Non-pigmented ciliary epithelial cell (primary cell): ENCODE measurements at places on chromosomes 5 and 9.

DNA sequence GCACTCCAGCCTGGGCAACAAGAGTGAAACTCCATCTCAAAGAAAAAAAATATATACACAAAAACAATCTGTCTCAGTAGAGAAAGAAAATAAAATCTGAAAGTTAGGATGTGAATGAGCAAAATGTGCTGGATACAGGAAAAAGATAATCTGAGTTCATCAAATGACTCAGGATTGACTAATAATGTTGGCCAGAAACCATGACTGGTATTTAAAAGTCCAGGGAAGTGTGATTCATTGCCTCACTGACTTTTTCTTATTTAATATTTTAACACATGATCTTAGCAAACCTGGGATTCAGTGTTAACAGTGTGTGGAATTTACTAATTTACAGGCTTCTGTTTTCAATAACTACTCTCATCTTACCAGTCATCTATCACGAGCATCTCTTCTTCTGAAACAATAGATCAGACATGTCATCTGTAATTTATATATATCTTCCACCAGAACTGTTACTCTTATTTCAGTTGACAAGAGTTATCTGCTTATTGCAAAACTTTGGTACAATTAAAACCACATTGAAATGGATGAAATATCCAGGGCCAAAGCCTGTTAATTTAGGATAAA is 256.7 kb downstream of the CDH12 start:
- peak; percentile 65 for DNase-seq

- DNase-seq: no peak
Observed at GRCh38 chr5:153534102-153534501, 43.6 kb downstream of the GRIA1 start.

GRCh38 chr9:12538842-12539579 is 154.2 kb upstream of the TYRP1 start:
- DNase-seq: no peak

- no peak for DNase-seq
Observed at GRCh38 chr5:80153586-80154126, 102.2 kb downstream of the SERINC5 start.

DNA sequence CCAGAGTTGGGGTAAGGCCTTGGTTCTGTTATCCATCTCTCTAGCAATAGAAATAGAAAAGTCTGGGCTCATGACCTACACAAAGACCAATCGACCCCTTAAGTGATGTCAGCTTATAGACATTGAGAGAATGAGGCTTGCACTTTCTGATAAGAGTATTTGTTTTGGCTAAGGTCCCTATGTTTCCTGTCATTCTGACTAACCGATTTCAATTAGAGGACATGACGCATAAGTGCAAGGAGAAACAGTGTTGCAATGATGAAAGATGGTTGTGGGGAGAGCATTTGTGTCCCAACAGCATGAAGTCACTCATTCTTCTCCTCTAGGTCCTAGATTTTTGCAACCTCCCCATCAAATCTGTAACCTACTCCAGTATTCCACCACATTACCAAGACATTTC is 255.1 kb downstream of the MAT2B start:
- peak; percentile 97 for DNase-seq

DNA sequence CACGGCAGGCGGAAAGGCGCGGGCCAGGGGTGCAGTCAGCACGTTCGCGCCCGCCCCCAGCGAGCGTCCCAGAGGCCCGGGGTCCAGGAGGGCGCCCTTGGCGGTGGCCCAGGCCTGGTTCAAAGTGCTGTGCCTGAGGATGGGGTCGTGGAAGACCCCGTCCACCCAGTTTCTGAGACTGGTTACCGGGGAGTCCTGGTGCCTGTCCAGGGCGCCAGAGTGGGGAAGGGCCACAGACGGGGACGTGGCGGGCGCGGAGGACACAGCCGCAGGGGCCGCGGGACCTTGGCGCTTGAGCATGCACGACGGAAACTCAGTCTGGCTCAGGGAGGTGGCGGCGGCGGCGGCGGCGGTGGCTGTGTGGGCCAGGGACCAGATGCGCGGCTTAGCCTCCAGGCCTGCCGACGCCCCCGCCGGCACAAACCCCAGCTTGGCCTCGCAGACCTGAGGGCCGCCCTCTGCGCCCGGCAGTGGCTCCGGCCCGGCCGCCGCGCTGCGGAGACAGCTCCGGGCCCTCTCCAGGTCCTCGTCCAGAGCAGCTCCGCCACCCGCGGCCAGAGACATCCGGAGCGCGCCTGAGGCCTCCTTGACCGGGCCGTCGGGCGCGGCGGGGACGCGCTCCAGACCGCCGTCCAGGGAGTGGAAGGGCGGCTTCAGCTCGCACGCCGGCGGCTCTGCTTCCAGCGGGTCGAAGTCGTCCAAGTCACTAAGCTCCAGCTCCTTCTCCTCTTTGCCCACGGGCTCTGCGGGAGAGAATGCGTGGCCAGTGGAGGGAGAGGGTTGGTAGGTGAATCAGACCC is 4.5 kb downstream of the IRX4 start:
- DNase-seq: no peak

DNA sequence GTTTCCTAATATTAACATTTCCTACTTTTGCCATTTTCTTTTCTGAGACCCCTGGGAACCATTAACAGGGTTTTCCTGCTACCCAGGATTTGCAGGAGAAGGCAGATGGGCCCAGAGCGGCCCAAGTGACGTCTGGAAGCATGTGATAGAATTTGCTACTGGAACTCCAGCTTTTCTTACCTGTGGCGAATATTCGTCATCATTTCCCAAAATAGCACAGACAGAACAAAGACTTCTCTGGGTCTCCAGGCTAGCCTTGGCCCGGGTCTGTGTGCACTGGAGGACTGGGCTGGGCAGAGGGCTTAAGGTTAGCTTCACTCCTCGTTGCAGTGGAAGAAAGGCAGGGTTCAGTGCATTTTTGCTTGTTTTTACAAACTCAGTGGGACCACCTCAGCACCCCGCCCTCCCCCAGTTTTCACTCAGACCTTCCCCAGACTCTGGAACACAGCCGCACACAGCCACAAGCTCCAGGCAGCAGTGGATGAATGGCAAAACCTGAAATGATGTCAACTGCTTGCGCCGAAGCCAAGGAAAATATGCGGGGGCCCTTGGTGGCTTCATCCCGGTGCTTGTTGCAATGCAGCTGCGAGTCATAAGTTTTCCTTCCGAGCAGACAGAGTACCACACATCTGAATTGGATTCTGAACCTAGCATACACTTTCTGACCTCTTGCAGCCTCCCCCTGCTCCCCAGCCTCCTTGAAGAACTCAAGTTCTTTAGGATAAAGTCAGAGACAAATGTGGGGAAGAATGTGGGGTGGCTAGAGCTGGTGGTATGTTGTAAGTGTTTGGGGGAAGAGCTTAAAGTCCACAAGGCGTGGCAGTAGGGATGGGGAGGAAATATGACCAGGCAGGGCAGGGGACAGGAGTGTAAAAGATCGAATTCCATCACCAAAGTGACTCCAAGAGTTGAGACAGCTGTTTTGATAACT is 586.0 kb downstream of the CCDC171 start:
- peak; percentile 84 for DNase-seq

DNA sequence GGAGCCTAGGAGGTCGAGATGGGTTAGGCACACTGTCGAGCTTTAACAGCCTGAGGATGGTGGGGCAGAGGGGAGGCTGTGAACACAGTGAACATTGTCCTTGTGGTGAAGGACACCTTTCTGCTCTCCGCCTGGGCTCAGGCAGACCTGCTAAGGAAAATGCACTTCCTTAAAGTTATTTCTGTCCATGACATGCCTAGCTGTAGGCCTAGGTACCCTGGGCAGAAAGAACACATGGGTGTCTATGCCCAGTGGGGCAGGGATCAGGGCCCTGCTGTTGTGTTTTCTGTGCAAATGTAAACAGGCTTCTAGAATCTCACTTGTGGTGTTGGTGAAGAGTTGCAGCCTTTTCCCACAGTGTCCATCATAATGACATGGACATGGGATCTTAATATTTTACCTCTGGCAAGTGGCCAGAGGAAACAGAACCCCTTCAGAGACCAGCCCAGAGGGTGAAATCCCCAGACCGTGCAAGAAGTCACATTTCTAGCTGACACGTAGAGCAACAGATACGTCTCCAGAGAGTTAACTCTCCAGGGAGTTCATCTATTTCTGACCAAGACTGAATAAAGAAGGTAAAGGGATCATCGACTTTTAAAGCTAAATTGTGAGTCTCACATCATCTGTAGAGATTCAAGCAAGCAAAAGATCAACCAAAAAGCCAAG is 79.2 kb downstream of the C9orf152 start:
- no peak for DNase-seq

GRCh38 chr5:35853631-35854030 is 3.1 kb upstream of the IL7R start:
- DNase-seq: no peak

GRCh38 chr5:27773166-27773565 is 734.8 kb upstream of the CDH9 start:
- DNase-seq: no peak

GRCh38 chr5:54867310-54867944 is 118.0 kb downstream of the ESM1 start:
- no peak for DNase-seq

GRCh38 chr5:150641006-150641570 is 628 bp downstream of the SYNPO start:
- DNase-seq: no peak

- no peak for DNase-seq
Observed at GRCh38 chr5:67178966-67179365, 17.6 kb downstream of the CD180 start.
